Spinal cord (tissue), 10 donors: ENCODE measurements at places on chromosomes 1 and 21.

DNA sequence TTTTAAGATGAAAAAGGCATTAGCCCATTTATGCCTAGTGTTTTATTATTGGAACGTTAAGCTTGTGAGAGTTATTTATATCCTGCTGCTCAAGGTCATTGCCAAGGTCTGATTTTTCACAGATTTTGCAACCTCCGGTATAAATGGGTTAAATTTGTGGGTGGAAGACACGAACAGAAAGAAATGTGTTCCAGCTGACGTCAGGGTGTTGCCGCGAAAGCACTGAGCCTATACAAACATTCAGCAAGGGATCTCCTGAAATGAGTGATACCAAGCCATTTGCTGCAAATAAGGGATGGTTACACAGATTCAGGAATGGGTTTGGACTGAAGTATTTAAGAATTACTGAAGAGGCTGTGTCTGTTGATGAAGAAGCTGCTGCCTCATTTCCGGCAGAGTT, 32.2 kb downstream of the TMED5 start:
- DNase-seq: no peak

DNA sequence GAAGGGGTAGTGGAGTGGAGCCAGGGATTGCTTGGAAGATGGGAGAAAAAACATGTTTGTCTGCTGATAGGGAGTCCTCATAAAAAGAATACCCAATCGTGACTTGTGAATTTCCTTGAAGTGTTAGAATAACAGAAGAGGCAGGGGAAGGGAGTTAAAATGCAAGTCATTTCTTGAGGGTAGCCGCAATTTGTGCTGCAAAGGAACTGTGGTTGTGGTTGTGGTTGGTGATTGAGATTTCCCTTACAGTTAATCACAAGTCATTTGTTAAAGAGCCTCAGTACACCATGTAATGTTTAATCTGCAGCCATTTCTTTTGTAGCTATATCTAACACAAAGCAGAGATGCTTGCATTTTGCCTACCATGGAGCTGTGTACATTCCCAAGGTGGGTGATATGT, 38.5 kb upstream of the EGLN1 start:
- no peak for DNase-seq

DNA sequence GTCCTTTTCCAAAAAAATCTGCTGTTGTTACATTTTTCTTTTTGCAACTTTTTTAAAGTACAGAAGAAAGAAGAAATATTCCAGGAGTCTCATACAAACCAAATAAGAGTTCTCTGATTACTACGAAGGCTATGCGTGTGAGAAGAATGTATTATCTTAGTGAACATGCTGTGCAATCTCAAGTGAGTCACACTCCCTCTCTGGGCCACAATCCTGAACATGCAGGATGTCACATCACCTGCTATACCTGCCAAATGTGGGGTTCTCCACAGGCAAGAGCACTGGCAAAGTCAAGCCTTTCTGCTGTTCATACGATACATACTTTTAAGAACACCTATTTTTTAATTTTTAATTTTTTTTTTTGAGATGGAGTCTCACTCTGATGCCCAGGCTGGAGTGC, 21.7 kb upstream of the TRIM63 start:
- no peak for DNase-seq

- DNase-seq: no peak
Measured at GRCh38 chr1:33061834-33062233, 19.1 kb upstream of the AZIN2 start.

DNA sequence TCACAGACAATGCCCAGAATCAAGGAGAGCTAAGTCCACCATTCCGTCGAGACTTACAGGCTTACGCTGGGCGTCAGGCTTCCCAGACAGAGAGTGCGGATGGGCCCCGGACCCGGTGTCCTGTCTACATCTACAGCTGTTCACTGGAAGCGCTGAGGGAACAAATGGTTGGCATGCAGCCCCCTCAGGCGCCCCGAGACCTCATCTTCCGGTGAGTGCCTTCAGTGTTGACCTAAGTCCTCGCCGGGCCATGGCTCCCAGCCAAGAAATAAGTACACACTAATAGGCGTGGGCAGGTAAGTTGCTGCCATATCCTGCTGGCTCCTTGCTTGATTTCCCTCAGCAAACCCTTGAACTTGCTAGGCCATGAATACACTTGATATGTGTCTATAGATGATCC, 26.2 kb downstream of the HYI start:
- DNase-seq: no peak
